ENCODE measurements at places on chromosomes 5 and 9. TPM values are rescaled to one million over a fixed set of nuclear protein-coding genes. Genes with fewer than 3 reads are reported as not detected.

NIM1K gene
- polyA plus RNA-seq, result 0.62 TPM

CDH18 gene
- polyA plus RNA-seq, result 1.5 TPM

TRIM36 gene
- polyA plus RNA-seq, result 2.6 TPM

RGMB gene
- 13.5 TPM for polyA plus RNA-seq

KIAA1191 gene
- polyA plus RNA-seq, result 157 TPM

REEP5 gene
- polyA plus RNA-seq, result 94.3 TPM
